ENCODE measurements at places on chromosomes 3 and 15. TPM values are rescaled to one million over a fixed set of nuclear protein-coding genes. Genes with fewer than 3 reads are reported as not detected.

P4HTM gene
- 16.9 TPM for total RNA-seq

GXYLT2 gene
- 0.65 TPM for total RNA-seq

NRG4 gene
- total RNA-seq = 1.6 TPM

SLC15A2 gene
- 9.4 TPM for total RNA-seq

HTR3E gene
- not detected for total RNA-seq

TICRR gene
- total RNA-seq = 2.7 TPM

PROS1 gene
- total RNA-seq = 5.0 TPM

DMXL2 gene
- total RNA-seq = 22.4 TPM

NR2E3 gene
- total RNA-seq = 1.6 TPM
